ENCODE measurements at places on chromosomes 3 and 15.
A peak's percentile ranks its signal among the peaks of the same experiment; 100 is the strongest.

DNA sequence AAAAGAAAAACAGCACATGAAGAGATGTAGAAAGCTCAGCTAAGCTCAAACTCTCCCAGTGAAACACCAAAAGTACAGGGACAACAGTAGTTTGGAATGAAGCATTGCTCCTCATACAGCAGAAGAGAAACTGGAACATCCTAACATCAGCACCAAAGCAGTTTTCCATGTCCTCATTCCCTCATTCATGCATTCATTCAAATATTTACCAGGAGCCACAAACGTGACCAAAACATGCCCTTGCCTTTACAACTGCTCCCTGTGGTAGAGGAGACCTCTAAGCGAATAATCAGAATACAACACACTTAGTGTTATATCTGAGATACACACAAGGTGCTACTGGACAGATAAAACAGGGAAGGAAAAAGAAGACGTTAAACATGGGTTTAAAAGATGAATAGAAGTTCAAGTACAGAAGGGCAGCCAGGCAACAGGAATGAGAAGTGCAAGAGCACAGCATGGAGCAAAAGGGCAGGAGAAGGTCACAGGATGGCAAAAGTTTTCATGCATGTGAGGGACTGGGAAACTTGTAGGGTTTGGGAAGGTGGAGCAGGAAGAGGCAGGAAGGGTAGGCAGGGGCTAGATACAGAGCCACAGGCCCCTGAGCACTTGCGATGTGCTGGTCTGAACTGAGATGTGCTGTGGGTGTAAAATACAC lies 58.5 kb upstream of the LMCD1 start:
- peak overlapping the region; percentile 90 for H3K27ac ChIP-seq
- H3K4me3 ChIP-seq, result no peak overlapping the region
- no peak for DNase-seq
- no peaks in the 10 kb centered on the region for H3K4me1 ChIP-seq
- no peaks in the 10 kb centered on the region for H3K36me3 ChIP-seq
- no peaks in the 10 kb centered on the region for H3K27me3 ChIP-seq

DNA sequence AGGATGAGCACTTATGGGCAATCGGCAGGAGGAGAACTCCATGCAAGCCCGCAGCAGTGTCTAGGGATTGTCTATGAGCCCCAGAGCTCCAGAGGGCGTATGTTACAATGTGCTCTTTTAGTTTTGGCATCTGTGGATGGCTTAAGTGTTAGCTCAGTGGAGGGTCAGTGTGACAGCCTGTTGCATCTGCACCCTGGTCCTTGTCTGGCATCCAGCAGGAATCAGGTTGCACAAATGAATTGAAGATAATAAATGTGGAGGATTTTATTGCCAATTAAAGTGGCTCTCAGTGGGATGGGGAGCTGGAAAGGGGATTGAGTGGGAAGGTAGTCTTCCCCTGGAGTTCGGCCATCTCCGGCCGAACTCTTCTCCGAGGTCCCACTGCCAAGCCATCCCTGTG lies 11.8 kb upstream of the PRICKLE2 start:
- DNase-seq, result no peak
- H3K4me3 ChIP-seq, result no peak overlapping the region
- no peaks in the 10 kb centered on the region for H3K27me3 ChIP-seq
- H3K27ac ChIP-seq, result no peak overlapping the region
- H3K36me3 ChIP-seq, result no peaks in the 10 kb centered on the region

GRCh38 chr15:100030586-100031229 lies 297.5 kb upstream of the LYSMD4 start:
- H3K27me3 ChIP-seq, result no peaks in the 10 kb centered on the region
- no peak overlapping the region for H3K27ac ChIP-seq
- H3K4me3 ChIP-seq, result no peak overlapping the region
- no peak for DNase-seq
- peaks cover 5% of the 10 kb centered on the region for H3K4me1 ChIP-seq

DNA sequence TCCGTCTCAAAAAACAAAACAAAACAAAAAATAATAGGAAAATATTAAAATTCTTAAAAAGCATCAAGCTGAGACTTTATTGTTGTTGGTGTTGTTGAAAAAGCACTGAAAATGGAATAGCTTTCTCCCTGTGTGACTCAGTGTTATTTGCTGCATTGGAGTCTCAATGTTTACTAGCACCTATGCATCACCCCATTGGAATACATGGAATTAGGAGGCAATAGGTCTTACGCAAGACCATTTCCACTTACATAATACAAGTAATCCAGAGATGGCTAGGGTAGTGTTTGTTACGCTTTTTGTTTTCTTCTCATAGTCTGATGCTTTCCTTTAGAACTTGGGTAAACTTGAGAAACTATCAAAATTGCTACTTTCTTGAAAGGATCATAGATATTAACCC lies 15.2 kb downstream of the GXYLT2 start:
- H3K4me1 ChIP-seq, result peaks cover 4% of the 10 kb centered on the region
- no peak overlapping the region for H3K4me3 ChIP-seq
- H3K27me3 ChIP-seq, result no peaks in the 10 kb centered on the region
- no peak for DNase-seq
- no peaks in the 10 kb centered on the region for H3K36me3 ChIP-seq

GRCh38 chr3:118990823-118991560 lies 43.7 kb downstream of the IGSF11 start:
- no peaks in the 10 kb centered on the region for H3K27me3 ChIP-seq
- H3K36me3 ChIP-seq, result no peaks in the 10 kb centered on the region
- H3K4me3 ChIP-seq, result no peak overlapping the region
- peaks cover 3% of the 10 kb centered on the region for H3K4me1 ChIP-seq

DNA sequence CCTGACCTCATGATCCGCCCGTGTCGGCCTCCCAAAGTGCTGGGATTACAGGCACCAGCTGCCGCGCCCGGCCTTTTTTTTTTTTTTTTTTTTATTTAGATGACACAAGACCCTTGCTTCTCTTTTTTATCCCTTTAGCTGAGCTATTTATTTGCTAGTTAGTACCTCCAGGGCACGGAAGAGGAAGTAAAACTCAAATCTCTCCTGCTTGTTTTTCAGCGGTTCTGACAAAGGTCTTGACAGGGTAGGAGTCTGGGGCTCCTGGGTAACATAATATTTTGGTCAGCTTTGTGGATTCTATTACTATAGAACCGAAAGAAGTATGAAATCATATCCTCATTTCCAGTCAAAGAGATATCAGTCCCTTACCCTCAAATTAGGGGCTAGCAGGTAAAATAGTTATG lies 44.0 kb upstream of the ETV5 start:
- H3K27ac ChIP-seq, result no peak overlapping the region
- H3K36me3 ChIP-seq, result peaks cover under 1% of the 10 kb centered on the region
- no peaks in the 10 kb centered on the region for H3K27me3 ChIP-seq
- no peaks in the 10 kb centered on the region for H3K4me1 ChIP-seq
- no peak for DNase-seq
- H3K4me3 ChIP-seq, result no peak overlapping the region

DNA sequence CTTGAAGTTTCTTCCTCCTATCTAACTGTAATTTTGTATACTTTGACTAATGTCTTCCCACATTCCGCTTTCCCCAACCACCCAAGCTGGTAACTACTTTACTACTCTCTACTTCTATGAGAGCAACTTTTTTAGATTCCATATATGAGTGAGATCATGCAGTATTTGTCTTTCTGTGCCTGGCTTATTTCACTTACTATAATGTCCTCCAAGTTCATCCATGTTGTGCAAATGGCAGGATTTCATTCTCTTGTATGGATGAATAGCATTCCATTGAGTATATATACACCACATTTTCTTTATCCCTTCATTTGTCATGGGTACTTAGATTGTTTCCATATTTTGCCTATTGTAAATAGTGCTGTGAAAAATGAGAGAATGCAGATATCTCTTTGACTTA lies 78.5 kb upstream of the CCNL1 start:
- no peak overlapping the region for H3K27ac ChIP-seq
- H3K27me3 ChIP-seq, result no peaks in the 10 kb centered on the region
- H3K4me1 ChIP-seq, result no peaks in the 10 kb centered on the region
- no peaks in the 10 kb centered on the region for H3K36me3 ChIP-seq
- H3K4me3 ChIP-seq, result no peak overlapping the region

DNA sequence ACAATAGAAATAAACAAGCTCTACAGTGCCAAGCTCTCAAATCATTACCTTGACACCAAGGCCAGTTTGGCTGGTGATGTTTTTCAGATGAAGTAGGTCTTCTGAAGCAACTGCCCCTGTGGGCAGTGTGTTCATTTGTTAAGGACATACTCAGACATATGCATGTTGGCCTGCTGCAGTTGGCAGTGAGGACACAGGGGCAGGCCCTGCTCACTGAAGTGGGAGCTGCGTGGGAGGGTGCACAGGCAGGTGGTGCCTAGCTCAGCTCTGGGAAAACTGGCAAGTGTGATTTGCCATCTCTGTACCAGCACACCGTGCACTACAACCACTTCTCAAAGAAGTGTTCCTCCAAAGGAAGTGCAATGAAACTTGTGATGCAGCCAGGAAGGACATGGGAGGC lies 28.5 kb upstream of the SNRK start:
- no peak overlapping the region for H3K27ac ChIP-seq
- no peaks in the 10 kb centered on the region for H3K36me3 ChIP-seq
- no peak overlapping the region for H3K4me3 ChIP-seq
- no peak for DNase-seq
- H3K4me1 ChIP-seq, result no peaks in the 10 kb centered on the region

DNA sequence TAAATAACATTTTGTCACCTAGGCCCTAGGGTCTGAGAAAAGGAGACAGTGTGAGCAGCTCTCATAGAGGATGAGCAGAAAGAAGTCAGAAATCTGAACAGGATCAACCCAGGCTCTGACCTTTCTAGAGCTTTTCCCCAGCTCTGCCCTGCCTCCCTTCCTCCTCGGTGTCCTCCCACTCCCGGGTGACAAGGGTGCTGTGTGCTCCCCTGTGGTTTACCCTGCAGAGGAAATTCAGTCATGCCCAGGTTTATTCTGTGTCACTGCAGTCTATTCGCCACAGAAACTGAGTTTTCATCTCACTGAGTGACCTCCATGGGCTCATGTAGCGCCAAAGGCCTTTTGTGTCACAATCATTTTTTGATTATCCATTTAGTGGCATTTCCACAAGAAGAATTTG lies 76.6 kb downstream of the IL12A start:
- H3K4me1 ChIP-seq, result no peaks in the 10 kb centered on the region
- no peak overlapping the region for H3K27ac ChIP-seq
- no peaks in the 10 kb centered on the region for H3K27me3 ChIP-seq
- DNase-seq, result no peak
- no peak overlapping the region for H3K4me3 ChIP-seq

GRCh38 chr3:16520970-16521881 lies 7.7 kb upstream of the RFTN1 start:
- H3K4me3 ChIP-seq, result no peak overlapping the region
- no peaks in the 10 kb centered on the region for H3K36me3 ChIP-seq
- no peak overlapping the region for H3K27ac ChIP-seq
- no peak for DNase-seq
- H3K4me1 ChIP-seq, result no peaks in the 10 kb centered on the region

- H3K27me3 ChIP-seq, result no peaks in the 10 kb centered on the region
- H3K27ac ChIP-seq, result no peak overlapping the region
- H3K4me1 ChIP-seq, result peaks cover 2% of the 10 kb centered on the region
- DNase-seq, result no peak
- H3K36me3 ChIP-seq, result no peaks in the 10 kb centered on the region
These were observed 172.8 kb downstream of the SUCNR1 start for GRCh38 chr3:152046280-152046679.

DNA sequence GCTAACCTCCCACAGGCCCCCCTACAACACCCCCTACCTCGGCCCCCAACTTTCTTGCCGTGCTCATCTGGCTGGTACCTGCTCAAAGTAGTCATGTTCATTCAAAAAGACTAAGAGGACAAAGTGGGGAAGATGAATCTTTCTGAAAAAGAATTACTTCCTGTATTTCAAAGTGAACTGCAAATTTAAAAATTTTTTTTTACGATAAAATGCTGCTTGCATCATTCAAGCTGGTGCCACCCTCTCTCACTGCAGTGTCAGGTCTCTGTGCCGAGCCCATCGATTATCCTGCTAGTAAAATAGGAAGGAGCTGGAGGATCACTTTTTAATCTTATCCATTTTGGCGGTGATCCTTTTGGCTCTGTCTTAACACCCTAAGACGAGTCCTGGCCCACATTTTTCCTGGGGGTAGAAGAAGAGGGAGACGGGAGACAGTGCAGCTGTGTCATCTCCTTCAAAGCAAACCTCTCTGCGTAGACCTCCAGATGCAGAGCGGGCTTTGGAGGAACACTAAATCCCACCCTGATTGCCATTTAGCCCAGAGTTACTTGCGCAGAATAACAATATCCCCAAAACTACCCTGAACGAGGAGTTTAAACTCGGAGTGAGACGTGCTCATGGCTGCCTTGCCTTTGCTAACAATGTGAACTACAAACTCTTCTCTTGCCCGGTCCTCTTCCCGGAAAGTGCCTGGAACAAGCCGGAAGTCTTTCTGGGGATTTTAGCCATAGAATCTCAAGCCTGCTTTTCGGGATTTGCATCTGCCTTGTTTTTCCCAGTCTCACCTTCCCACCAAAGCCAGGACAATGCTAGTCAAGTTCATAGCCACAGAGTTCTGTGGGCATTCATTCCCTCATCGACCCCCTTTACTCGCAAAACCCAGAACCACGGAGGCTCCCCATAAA lies 66.2 kb upstream of the CGNL1 start:
- H3K27me3 ChIP-seq, result no peaks in the 10 kb centered on the region
- DNase-seq, result no peak
- H3K36me3 ChIP-seq, result no peaks in the 10 kb centered on the region
- H3K4me1 ChIP-seq, result no peaks in the 10 kb centered on the region
- no peak overlapping the region for H3K4me3 ChIP-seq

GRCh38 chr3:168671091-168671490 lies 575.4 kb upstream of the GOLIM4 start:
- H3K27ac ChIP-seq, result no peak overlapping the region
- H3K36me3 ChIP-seq, result no peaks in the 10 kb centered on the region
- no peak for DNase-seq
- no peaks in the 10 kb centered on the region for H3K4me1 ChIP-seq
- H3K4me3 ChIP-seq, result no peak overlapping the region
- H3K27me3 ChIP-seq, result no peaks in the 10 kb centered on the region

DNA sequence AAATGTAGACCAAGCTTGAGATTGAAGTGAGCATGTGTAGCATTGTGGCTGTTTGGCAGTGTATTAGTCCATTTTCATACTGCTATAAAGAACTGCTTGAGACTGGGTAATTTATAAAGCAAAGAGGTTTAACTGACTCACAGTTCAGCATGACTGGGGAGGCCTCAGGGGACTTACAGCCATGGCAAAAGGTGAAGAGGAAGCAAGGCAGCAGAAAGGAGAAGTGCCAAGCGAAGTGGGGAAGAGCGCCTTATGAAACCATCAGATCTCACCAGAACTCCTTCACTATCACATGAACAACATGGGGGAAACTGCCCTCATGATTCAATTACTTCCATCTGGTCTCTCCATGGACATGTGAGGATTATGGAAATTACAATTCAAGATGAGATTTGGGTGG lies 8.6 kb upstream of the CERS3 start:
- no peaks in the 10 kb centered on the region for H3K4me1 ChIP-seq
- H3K4me3 ChIP-seq, result no peak overlapping the region
- H3K27ac ChIP-seq, result no peak overlapping the region
- H3K36me3 ChIP-seq, result no peaks in the 10 kb centered on the region
- no peaks in the 10 kb centered on the region for H3K27me3 ChIP-seq

GRCh38 chr3:62097121-62097520 lies 276.2 kb downstream of the FEZF2 start:
- H3K4me1 ChIP-seq, result peaks cover 13% of the 10 kb centered on the region
- H3K27me3 ChIP-seq, result no peaks in the 10 kb centered on the region
- no peaks in the 10 kb centered on the region for H3K36me3 ChIP-seq
